ENCODE measurements at places on chromosomes 3 and 15.

DNA sequence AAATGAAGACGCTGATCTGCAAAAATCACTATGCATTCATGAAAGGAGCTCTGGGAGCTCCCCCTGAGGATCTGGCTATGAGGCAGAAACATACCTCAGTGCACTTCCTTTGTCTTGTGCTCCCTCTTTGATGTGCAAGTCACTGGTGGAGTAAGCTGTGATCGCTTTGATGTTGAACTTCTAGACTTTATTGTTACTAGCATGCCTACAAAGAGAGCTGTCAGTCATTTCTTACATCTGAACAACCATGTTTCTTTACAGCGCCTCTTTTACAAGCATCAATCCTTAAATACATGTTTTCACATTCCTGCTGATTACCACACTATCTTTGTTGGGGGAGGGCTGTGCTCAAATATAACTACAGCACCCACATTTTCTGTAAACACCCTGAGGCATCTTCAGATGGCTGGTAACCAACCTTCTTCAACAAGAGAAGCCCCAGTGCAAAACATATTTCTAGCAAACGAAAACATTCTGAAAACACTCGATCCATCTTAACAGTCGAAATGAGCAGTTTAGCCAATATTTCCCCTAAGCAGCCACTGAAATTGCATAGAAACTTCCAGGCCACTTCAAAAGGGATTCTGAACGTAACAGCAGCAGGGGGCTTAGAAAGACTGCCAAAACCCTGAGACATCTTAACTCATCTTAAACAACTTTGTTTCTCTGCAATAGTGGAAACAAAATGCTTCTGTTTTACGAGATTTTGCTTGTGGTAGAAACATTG, 101.9 kb upstream of the ICE2 start:
- no peak for DNase-seq

- no peak for DNase-seq
Measured at GRCh38 chr3:188362405-188362831, 208.5 kb downstream of the LPP start.

GRCh38 chr3:39272191-39272590, 7.6 kb downstream of the CX3CR1 start:
- DNase-seq: no peak

DNA sequence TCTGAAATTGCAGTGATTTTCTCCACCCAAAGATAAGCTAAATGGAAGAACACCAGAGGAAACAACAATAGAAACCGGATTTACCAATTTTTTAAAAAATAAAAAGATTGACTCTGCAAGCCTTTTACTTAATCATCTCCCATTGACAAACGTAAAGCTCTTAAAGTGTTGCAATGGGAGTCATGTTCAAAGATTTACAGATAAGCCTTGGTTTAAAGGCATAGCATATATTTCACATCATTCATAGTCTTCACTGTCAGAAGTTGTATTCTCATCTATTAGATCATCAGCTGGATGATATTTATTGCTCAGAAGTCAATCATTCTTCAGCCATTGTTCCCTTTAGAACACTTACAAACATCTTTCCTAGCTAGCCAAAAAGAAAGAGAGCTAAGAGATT, 397.6 kb downstream of the GBE1 start:
- no peak for DNase-seq

DNA sequence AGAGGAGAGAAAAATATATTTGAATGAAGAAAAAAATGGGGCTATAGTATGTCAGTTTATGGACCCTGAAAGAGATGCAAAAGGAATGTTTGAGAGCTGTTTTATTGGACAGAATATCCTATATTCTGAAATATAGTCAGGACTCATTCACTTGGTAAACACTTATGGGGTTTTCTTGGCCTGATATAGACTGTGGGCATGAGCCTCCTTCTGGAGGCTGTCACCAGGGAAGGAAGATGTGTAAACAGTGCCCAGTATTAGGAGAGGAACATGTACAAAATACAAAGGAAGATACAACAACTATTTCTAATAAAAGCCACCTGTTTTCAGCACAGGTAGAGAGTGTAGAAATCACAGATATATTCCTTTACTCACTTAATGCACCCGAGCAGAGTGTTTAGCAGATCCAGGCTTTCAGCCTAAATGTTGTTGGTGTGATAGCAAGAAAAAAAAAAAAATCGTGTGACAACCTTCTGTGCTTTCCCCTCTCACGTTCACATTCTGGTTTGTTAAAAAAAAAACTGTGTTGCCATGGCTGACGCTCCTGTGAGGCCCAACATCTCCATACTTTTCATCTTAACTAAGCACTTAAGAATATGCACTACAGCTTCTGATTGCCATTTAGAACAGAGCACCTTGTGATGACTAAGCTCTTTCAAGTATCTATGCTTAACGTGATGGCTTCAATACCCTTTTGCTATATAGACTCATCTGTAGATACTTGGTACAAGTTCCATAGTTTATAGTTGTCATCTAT, 134.1 kb downstream of the MBNL1 start:
- no peak for DNase-seq

DNA sequence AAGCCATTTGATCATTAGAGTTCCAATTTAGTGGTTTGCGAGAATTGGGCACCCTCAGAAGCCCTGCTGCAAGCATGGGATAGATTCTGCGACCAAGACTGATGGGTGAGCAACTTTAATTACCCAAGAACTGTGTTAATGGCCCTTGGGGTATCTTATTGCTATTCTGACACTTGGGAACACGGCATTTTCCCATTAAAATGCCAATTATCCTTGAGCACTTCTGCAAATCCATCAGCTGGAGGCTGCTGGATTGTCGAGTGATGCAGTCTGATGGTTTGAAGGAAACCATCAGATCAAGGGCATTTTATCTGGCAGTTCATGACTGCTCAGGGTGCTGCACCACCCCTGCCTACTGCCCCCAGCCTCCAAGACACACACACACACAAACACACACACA, 183.6 kb upstream of the PROK2 start:
- DNase-seq: no peak

- no peak for DNase-seq
Measured at GRCh38 chr15:32717426-32718226, at the start of gene GREM1. TSS of gene GREM1 (plus strand) at chr15:32718004. CDS start at chr15:32730691, 12,687 bp downstream.

DNA sequence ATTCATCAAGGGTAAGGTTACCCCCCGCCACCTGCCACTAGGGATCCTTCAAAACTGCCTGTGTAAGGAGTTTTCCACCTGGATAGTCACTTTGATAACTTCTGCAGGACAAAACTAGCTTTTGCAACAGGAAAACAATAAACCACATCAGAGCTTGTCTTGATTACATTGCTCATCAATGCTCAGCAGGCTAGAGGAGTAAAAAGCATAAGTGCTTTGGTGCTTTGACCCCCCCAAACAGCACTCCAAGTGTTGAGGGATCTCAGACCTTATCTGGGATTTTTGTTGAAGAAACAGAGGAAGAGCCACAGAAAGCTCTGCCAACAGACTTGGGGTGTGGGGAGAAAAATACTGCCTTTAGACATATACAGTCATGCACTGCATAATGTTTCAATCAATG, 10.8 kb upstream of the PHLDB2 start:
- no peak for DNase-seq

DNA sequence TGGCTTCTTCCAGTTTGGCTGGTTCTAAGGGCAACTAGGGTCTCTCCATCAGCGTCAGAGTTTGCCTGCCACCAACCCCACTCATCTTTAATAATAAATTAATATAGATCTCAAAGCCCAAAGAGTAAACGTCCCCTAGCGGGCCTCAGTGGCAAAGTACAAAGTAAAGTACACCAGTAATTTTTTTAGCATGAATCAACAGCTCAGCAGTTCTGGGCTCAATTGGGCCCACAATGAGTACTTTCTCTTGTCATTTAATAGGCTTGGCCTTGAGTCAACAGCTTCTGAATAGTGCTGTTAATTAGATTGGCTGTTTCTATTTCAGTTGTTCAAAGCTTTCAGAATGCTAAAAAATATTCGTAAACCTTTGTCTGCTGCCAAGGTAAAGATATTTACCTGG, 89.0 kb upstream of the PFN2 start:
- no peak for DNase-seq

DNA sequence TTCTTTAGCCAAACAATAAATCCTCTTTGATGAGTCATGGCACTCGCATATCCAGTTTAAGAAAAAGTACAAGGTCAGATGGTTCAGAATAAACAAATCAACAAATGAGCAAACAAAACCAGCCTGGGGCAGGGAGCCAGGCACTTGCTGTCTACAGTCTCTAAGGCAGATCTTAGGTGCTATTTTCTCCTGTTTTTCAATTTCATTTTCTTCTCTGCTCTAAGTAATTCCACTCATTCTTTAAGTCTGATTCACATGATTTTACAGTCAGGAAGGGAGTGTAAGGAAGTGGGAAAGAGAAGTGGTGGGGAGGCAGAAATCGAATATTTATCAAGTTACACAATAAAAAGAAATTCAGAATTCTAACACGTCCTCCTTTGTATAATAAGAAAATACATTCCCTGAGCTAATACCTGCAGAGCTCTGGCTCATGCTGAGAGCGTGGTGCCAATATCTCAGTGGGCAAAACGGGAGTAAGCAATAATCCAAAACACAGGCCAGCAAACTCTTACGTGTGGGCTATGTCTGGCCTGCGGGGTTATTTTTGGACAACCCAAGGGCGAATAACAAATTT, 298.6 kb downstream of the ADAMTS17 start:
- DNase-seq: no peak

DNA sequence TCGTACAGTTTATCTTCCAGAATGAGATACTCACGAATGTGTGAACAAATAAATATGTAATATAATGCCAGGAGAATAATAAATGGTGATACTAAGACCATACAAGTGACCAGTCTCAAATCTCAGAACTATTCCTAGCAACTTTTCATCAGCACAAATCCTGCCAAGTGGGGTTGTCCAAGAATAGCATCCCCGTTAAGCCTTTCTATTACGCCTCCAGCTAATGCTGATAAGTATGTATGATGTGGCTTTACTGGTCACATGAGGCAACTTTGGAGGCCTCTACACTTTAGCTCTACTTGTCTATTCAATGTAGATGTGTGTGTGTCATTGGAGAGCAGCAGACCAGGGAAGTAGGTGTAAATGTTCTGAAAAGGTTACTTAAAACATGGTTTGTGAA, 129.5 kb downstream of the KCNMB2 start:
- no peak for DNase-seq

DNA sequence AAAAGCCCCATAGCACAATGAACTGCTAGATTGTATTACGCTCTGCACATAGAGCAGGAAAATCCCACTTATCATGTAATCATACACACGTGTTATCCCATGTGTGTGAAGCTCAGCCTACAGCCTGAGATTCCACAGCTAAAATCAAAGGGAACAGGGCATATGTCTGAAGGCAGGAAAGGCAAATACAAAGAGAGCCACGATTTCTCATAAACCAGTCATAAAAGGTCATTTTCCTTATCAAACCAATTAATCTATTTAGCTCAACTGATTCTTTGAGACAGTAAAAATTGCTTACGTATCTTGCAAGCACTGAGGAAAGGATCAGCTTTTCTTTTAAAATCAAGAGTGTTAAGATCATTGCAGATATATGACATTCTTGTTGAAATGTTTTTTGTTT, 199.5 kb upstream of the TBL1XR1 start:
- no peak for DNase-seq

- no peak for DNase-seq
Measured at GRCh38 chr3:4503050-4503449, 9.9 kb downstream of the ITPR1 start.

DNA sequence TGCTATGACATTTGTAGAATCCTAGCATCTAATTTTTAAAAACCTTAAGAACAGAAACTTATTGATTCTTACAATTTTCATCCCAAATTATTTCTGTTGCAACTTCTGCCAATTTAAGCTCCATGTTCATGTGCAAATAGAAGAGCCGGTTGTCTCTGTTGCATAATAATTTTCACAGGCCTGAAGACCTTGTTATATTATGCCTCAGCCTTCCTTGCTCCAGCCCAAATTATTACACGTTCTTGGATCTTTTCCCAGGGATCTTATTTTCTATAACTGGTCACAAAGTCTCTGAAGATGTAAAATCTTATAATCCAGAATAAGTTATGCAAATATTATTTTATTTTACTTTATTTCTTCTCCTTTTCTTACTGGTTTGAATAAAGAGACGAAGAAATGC, 210.7 kb upstream of the DPH6 start:
- DNase-seq: no peak

- no peak for DNase-seq
Measured at GRCh38 chr3:81707996-81708395, 53.4 kb downstream of the GBE1 start.

DNA sequence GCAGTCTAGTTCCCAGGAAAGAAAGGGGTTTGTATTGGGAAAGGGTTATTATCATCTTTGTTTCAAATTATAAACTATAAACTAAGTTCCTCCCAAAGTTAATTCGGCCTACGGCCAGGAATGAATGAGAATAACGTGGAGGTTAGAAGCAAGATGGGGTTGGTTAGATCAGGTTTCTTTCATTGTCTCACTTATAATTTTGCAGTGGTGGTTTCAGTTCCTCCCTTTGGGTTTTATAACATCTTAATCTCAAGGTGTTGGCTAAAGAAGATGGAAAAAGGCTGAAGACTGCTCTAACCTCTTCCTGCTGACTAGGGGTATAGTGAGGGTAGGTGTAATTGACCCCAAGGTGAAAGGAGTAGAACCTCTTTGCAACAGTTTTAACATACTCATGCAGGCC, 1050.7 kb downstream of the OTOL1 start:
- no peak for DNase-seq

DNA sequence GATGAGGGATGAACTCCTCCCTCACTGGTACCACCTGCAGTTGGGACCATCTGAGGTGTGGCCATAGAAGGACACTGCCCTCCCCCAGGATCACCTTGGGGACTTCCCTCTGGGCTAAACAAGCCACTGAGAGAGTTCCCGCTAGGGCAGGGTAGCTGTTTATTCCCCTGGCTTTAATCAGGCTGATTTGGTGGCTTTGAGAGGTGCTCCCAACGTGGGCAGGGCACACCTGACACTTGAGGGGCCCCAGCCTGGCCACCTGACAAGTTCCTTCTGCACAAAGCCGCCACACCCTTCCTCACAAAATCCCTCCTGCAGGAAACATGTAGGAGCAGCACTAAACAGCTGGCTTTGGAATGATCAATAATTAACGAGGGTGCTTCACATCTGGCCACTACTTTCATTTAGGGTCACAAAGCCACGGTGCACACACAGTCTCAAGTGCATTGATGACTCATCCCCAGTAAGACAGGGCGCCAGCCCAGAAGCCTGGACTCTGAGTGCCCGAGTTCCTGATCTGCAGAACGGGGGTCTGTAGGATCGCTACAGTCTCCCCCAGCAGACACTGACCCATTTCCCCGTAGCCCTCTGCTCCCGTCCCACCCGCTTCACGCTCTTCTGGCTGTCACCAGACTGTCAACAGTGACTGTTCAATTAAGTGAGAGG, 75.1 kb downstream of the ATP10A start:
- no peak for DNase-seq

GRCh38 chr15:65924004-65924403, 54.7 kb downstream of the RAB11A start:
- DNase-seq: no peak

All from left ventricle myocardium superior (tissue), 1 donor.